ENCODE measurements at places on chromosomes 12 and 14.

DNA sequence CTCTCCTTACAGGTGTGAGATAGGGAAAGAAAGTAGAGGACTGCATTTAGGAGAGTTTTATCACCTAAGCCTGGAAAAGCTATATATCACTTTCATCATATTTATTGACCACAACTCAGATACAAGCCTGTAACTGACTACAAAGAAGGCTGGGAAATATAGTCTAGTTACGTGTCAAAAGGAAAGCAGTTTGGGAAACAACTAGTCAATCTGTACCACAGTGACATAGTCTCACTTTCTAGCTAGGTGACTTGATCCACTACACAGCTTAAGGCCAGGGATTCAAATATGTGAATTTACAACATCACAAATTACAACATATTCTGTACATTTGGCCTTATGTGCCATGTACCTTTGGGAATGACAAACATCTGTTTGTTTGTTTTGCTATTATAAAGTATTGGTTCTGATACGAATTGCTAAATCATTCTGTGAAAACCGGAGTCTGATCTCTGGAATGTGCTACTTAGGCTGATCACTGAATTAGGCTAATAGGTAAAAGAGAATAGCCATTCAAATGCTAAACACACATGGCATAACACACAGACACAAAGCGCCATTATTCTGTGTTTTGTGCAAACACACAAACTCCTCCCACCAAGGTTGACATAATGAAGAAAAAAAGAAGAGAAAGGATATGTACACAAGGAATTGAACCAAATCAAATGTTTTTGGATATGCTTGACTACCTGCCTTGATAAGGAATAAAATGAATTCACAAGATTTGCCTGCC is 279.8 kb downstream of the DUSP6 start:
- DNase-seq = no peak

DNA sequence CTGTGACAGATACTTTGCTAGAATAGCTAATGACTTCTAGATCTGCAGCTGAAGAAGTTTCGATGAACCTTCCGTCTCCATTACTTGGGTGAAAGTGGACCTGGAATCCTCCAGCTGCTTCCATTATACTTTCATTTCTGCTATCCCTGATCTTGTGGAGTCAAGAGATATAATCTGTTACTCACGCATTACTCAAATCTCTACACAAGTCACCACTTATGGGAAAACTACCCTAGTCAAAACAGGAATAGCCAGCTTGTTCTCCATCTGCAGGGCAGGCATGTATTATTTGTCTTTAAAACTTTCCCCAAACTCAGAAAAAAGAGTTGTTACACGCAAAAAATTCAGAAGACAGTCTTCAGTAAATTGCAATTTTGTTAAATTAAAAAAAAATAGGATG is 2.8 kb upstream of the KTN1 start:
- DNase-seq = no peak

DNA sequence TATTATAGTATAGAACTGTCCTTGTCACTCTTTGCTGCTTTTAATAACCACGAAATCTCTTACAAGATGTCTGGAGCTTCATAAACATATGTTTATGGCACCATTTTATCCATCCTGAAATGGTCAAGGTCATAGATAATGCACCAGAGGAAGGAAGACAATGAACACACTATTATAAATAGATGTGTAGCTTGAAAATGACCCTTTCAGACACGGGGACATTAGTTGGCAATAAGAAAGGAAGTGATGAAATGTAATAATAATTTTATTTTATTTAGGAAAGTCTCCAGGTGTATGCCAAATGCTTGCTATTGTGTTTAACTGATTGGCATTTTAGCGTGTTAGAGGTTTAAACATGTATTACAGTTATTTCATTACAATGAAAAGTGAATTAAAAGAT is 36.8 kb upstream of the SLC38A2 start:
- no peak for DNase-seq

DNA sequence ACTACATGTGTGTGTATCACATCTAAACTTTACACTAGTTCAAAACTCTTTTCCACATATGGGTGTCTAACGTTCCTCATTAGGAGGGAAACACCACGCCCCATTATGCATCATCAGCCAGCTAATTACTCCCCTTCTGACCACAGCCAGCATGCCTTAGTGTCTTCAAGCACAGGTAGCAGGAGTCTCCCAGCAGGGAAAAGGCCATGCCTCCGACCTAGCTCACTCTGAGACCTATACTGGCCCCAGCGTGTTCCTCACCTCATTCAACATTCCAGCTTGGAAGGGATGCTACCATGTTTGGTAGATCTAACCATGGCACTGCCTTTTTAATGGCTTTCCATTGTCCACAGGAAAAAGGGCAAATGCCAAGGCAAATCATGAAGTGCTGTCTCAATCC is 66.1 kb upstream of the PRB2 start:
- no peak for DNase-seq

DNA sequence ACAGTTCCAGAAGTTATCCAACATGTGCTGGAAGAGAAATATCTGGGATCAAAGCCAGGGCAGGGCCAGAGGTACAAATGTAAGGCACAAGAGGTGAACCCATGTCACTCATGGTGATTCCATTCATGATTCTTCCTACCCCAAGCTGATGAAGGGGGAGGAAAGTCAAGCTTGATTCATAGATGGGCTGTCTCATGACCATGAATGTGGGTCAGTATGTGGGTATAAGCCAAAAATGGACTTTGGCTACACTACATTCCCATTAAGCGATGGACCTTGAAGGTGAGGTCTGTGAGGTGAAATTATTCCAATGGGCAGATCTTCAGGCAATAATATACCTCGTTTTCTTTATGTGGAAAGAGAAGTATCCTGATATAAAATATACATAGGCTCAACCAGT is 217.1 kb downstream of the BTG1 start:
- DNase-seq = no peak

GRCh38 chr14:104579507-104579906 is at the start of gene C14orf180:
TSS of gene C14orf180 (plus strand) at chr14:104579764. CDS start at chr14:104586431, 6,667 bp downstream.
- no peak for DNase-seq

- no peak for DNase-seq
These were observed 44.9 kb downstream of the BICD1 start for GRCh38 chr12:32151552-32151951.

DNA sequence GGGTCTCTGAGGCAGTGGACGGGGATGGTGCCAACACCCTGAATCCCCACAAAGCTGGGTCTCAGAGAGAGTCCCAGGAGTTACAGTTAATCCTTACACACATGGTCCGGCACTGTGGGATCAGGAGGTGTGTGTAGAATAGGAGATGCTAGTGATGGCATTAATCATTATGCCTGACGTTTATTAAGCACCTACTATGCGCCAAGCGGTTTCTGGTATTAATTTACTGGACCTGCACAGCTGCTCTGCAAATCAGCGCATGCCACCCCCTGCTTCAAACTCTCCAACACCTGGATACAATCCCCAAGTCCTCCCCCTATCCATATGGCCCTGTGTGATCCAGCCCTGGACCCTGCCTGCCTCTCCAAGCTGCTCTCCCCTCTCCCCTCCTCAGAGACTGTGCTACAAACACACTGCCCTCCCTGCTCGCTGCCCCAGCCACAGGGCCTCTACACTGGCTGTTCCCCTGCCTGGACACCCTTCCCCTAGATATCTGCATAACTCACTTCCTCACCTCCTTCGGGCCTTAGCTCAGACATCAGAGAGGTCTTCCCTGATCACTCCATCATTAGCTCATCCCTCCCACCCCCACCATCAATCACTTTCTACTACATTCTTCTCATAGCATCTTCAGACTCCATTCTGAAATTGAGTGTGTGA is 86.0 kb downstream of the RFLNA start:
- no peak for DNase-seq

DNA sequence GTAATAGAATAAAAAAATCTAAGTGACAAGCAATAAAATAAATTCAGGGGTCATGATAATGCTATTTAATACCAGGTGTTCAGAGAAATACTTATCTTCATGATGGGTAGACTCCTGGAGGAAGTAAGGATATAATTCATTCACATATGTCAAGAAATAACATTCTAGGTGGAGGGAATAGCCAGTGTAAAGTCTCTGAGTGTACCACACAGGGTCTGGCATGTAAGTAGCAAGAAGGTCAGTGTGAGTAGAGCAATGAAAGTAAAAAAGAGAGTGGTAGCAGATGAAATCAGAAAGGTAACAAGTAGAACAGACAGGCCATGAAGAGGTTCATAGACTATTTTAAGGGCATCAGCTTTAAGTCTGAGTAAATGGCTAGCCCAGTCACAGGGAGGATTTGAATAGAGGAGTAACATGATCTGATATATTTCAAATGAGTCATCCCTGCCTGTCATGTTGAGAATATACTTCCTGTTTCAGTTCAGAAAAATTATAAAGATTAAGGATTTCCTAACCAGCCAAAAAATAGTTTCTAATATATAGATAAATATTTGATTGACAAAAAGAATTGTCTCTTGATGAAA is 519.9 kb downstream of the C12orf50 start:
- peak; percentile 19 for DNase-seq

- no peak for DNase-seq
These were observed 27.9 kb upstream of the DICER1 start for GRCh38 chr14:95185033-95185766.

- no peak for DNase-seq
These were observed 92.7 kb upstream of the HECTD1 start for GRCh38 chr14:31300296-31300695.

GRCh38 chr12:2487278-2487677 is 307.5 kb upstream of the FKBP4 start:
- no peak for DNase-seq

- DNase-seq = no peak
These were observed 4.7 kb downstream of the TTC8 start for GRCh38 chr14:88829188-88829587.

DNA sequence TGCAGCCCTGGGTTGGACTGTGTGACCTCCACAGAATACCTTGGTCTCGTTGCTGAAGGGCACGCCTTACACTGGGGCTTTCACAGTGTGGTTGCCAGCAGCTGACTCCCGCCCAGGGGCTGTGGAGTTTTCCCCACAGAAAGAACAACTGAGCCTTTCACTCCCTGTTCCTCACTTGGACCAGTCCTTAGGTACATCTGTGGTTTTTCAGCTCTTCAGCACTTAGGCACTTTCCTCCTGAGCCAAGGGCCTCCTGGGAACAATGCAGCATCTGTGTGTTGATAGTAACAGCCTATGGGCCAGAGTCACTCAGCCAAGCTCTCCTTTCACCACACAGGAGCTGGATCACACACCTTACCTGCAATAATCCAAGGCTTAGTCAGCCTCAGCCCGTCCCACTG is 25.0 kb downstream of the ERP27 start:
- no peak for DNase-seq

GRCh38 chr12:126856958-126857357 is 1410.0 kb upstream of the TMEM132C start:
- DNase-seq = no peak

DNA sequence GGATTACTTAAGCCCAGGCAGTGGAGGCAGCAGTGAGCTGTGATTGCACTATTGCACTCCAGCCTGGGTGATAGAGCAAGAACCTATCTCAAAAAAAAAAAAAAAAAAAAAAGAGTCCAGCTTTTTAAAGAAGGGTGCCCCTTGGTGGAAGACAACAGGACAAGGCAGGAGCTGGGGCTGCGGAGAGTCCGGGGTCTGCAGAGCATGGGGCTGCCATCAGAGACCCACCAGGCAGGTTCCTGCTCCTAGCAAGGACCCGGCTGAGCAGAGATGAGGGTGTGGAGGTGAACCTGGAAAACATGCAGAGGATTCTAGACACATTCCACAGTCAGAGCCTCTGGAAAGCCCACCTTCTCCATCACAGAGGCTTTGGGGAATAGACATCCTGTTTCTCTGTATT is 21.0 kb upstream of the CIPC start:
- no peak for DNase-seq

DNA sequence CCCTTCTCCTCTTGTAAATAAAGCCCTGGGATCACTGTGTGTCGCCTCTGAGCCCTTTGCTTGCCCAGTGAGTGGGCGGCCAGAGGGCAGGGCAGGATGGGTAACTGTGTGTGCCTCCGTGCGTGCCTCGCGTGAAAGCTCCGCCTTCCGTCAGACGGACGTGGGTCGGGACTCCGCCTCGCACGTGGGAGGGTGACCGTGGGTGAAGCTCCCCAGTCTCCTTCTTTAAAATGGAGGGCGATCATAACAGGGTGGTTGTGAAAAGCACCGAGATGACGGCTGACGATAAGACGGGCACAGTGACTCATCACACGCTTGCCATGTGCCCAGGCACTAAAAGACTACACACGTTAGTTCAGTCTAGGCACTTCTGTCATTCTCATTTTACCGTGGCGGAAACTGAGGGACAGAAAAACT is 9.2 kb downstream of the PHB2 start:
- DNase-seq = no peak

- DNase-seq = no peak
These were observed 9.5 kb downstream of the REM2 start for GRCh38 chr14:22892488-22892887.

GRCh38 chr14:100236881-100237280 is 2.1 kb upstream of the YY1 start:
- DNase-seq = no peak
